ENCODE measurements at places on chromosomes 11 and 22. TPM values are rescaled to one million over a fixed set of nuclear protein-coding genes. Genes with fewer than 3 reads are reported as not detected.

The GAB4 gene
- not detected for total RNA-seq

The IL10RA gene
- total RNA-seq = not detected

The ARHGEF17 gene
- total RNA-seq = 78.3 TPM

The VSIG2 gene
- total RNA-seq = under 0.01 TPM

The GPHA2 gene
- not detected for total RNA-seq

The OR51B5 gene
- total RNA-seq = 0.32 TPM

The ANAPC15 gene
- total RNA-seq = 32.8 TPM

The ACR gene
- not detected for total RNA-seq

The FAM180B gene
- total RNA-seq = not detected

The EMSY gene
- 18.0 TPM for total RNA-seq

The CYP2D6 gene
- total RNA-seq = under 0.01 TPM

- DNase-seq = no peak
Observed at GRCh38 chr11:112051768-112052167, 22.0 kb downstream of the PIH1D2 start.

GRCh38 chr11:20369826-20370225 is 6.3 kb downstream of the HTATIP2 start:
- DNase-seq = no peak

DNA sequence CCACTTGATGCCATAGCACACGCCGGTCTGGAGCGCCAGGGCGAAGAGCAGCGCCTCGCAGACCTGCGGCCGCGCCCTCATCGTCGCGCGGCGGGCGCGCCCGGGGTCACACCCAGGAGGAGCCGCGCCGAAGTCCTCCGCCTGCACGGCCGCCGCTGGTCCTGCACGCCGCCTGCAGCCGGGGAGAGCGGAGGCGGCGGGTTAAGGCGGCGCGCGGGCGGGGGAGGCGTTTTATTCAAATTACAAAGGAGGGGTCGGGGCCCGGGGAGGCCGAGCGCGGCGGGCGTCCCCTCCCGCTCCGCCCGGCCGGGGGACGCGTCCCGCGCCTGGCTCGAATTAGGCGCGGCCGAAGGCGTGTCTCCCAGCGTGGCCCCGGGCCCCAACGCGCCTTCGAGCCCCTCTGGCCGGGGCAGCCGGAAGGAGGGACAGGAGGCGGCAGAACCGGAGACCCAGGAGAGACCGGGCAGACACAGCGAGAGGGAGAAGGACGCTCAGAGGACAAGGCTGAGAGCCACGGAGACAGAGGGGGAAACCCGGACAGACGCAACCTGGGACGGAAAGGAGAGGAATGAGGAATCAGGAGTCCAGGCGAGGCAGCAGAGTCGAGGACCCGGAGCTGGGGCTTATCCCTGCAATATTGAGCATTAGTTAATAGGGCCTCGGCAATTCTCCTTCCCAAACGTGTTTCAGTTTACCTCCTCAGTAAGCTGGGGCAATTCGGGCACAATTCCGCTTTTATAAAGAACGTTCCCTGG is at the start of gene WNT11:
TSS of gene WNT11 (minus strand) at position 176 of the 755 bp plus-strand sequence. CDS start at position 81, 95 bp downstream.
- DNase-seq = peak; percentile 29

- DNase-seq = no peak
Observed at GRCh38 chr11:35083181-35083430, 55.9 kb upstream of the CD44 start.

DNA sequence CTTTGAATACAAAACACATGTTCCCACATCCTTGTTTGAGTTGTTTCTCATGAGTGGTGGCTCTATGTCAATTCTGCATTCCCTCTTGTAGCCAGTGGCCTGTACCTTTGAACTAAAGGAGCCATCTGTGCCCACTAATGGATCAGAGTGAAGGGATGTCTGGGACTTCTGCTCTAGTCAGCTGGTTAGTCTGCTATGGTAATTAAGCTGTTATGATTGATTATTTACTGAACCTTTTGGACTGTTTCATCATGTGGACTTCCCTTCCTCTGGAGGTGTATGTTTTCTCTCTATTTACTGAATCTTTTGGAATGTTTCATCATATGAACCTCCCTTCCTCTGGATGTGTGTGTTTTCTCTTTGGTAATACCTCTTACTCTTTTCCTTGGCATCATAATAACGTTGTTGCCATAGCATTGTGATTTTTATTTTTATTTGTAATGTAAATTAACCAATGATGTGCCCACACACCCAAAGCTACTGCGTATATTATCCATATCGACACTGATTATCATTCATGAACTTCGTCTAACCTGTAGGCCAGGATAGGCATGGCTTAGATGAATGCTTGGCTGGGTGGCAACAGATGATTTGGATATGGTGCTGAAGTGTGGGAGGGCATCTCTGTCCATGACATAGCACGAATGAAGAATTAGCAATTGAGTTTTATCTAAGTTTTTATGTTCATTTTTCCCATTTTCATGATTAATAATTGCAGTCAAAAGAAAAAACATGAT is 112.3 kb upstream of the SORL1-AS1 start:
- DNase-seq = no peak

GRCh38 chr22:44933666-44934453 is 75.9 kb downstream of the PHF21B start:
- no peak for DNase-seq

- no peak for DNase-seq
Observed at GRCh38 chr22:20656902-20657836, 116.7 kb upstream of the SERPIND1 start.

DNA sequence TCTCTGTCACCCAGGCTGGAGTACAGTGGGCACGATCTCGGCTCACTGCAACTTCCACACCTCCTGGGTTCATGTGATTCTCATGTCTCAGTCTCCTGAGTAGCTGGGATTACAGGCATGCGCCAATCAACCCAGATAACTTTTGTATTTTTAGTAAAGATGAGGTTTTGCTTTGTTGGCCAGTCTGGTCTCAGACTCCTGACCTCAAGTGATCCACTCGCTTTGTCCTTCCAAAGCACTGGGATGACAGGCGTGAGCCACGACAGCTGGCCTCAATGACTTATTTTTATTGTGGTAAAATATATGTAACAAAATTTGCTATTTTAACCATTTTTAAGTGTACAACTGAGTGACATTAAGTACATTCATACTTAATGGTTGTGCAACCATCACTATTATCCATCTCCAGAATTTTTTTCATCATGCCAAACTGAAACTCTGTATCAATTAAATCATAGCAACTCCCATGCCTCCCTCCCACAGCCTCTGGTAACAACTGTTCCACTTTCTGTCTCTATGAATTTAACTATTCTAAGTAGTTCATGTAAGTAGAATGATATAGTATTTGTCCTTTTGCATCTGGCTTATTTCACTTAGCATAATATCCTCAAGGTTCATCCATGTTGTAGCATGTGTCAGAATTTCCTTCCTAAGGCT is 50.7 kb upstream of the CWF19L2 start:
- DNase-seq = no peak

GRCh38 chr22:49156662-49157285 is 670.9 kb downstream of the BRD1 start:
- no peak for DNase-seq

GRCh38 chr11:91819777-91820176 is 404.8 kb upstream of the FAT3 start:
- DNase-seq = no peak

GRCh38 chr11:17020831-17021230 is 6.6 kb upstream of the PLEKHA7 start:
- DNase-seq = no peak

GRCh38 chr11:87712802-87713202 is 462.4 kb downstream of the RAB38 start:
- DNase-seq = no peak

- DNase-seq = peak; percentile 68
Observed at GRCh38 chr11:57515332-57516060, at the start of gene SLC43A1. SLC43A1 (minus strand) TSS chr11:57515702; CDS start chr11:57514111, 1,591 bp downstream.

- peak; percentile 39 for DNase-seq
Observed at GRCh38 chr11:73184953-73185671, 33.0 kb upstream of the P2RY2 start.

DNA sequence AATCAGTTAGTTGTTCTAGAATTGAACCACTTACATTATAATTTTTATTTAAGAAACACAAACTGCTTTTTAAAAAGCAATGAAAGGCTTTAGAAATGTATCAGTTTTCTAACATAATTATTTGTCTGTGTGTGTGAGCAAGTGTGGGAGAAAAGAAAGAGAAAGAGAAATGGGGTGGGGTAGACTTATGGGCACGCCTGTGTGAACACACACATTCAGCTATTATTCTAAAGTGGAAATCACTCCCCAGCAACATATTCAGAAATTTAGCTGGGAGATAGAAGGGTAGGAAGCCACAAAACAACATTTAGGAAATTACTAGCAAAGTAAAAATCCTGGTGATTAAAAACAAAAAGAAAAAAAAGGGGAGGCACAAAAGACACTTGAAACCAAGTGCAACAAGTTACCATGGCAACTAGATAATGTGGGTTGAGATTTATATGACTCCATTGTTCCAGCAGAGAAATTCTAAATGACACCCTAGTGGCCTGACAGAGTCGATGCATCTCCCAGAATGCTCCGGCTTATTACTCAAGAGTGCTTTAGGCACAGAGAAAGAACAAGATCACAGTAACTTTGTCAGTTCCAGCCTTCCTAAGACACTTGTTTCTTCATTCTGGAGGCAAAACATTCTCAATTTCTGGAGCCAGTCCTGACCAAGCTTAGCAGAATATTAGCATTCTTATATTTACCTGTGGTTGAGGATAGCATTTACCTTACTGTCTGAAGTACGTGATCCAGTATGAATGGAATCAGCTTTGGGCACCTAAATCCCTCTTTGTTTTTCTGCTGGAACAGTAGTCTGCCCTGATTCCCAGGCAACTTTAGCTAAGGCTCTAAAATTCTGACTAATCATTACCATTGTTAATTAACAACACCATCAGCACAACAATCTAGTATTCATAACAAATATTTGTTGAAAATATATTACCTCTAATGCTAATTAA is 444.4 kb downstream of the DLG2 start:
- DNase-seq = no peak

DNA sequence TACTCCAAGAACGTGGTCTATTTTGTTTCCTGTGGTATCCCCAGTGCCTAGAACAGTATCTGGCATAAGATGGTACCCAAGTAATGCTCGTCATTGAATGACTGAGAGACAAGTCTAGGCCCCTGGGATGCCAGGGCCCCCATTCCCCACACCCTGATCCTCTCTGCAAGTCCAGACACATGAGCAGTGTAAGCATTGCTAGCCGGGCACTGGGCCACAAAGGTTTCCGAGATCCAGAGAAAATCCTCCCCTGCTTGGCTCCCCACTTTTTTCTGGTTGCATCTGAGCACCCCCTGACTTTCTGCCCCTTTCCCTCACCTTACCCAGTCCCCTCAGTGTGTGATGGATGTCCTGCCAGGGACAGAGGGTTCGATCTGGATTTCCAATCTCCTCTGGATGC is 160.1 kb upstream of the NECTIN1 start:
- DNase-seq = no peak

- DNase-seq = no peak
Observed at GRCh38 chr22:49087198-49087597, 740.5 kb downstream of the BRD1 start.

DNA sequence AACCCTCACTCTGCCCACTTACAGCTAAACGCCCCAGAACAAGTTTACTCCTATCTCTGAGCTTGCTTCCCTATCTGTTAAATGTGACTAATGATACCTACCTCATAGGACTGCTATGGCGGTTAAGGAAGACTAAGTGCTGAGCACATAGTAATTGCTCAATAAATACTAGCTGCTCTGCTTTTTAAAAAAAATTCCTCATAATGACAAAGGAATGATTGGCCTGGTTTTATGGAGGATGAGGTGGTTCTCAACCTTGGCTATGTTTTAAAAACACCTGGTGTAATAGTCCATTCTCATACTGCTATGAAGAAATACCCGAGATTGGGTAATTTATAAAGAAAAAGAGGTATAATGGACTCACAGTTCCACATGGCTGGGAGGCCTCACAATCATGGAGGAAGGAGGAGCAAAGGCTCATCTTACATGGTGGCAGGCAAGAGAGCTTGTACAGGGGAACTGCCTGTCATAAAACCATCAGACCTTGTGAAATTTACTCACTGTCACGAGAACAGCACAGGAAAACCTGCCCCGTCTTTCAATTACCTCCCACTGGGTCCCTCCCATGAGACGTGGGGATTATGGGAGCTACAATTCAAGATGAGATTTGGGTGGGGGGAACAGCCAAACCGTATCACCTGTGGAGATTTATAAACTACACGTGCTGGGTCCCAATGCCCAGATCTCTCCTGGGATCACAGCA is 127.2 kb upstream of the SYT13 start:
- DNase-seq = no peak

- DNase-seq = peak; percentile 5
Observed at GRCh38 chr22:33076343-33076742, 18.2 kb upstream of the SYN3 start.

GRCh38 chr11:12175694-12176241 is 65.4 kb downstream of the MICAL2 start:
- peak; percentile 90 for DNase-seq

DNA sequence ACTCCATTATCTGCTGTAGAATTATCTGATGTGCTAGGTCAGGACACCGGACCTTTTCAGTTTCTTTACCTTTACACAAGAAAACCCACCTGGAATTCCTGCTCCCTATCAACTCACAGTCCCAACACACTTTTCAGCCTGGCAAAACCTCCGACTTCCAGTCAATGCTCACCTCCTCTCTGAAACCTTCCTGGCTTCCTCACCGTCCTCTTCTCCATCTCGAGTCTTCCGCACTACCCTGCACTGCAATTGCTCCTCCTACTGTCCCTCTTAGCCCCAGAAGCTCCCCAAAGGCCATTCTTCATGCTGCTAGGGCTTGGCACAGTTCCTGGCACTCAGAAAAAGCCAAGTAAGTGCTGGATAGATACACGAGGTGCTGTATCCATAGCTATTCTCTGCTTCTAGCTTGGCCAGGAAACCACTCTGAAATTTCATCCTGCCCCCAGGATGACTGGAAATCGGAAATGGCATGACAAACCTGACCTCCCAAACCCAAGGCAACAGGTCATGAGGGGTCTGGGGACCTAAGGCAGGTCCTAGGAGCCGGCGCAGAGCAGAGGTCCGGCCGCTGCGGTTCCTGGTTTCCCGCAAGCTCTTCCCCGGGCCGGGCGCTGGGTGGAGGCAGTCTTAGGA is 702 bp downstream of the SYN3 start:
- no peak for DNase-seq
